ENCODE measurements at places on chromosomes 16 and 17. TPM values are rescaled to one million over a fixed set of nuclear protein-coding genes. Genes with fewer than 3 reads are reported as not detected.

WDR90 gene
- total RNA-seq, result 126 TPM

ABCA3 gene
- total RNA-seq, result 8.0 TPM

NDUFAB1 gene
- total RNA-seq, result 125 TPM

CCL3 gene
- total RNA-seq, result not detected

TMIGD1 gene
- not detected for total RNA-seq

KRTAP2-3 gene
- 0.57 TPM for total RNA-seq

DLX4 gene
- 6.2 TPM for total RNA-seq

ENO3 gene
- 37.2 TPM for total RNA-seq

RNF43 gene
- total RNA-seq, result 0.33 TPM

All from PC-9 (cell line).